ENCODE measurements at places on chromosomes 5 and 9.

DNA sequence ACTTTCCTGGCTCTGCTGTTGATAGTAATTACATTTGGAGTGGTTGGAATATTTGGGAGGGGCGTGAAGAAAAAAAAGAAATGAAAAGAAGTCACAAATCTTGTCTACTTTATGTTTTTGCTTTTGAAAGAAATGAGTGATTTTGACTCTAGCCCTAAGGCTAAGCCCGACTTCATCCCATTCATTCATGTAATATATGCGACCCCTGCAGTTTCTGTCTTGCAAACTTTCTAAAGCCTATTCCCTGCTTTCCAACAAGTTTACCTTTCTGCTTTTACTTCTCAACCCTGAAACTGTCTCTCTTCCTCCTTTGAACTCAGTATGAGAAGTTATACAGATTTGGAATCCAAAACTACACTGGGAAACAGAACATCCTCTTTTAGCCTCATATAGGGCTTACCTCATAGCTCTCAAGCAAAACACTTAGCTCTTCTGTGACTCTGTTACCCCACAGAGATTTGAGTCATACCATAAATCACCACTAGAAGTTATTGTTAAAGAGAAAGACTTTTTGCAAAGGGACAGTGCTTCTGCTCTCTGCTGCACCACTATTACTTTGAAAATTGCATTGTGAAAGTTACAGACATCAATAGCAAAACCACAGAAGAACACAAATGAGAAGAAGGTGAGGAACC, 1.6 kb downstream of the CFAP95 start:
- no peak for DNase-seq

DNA sequence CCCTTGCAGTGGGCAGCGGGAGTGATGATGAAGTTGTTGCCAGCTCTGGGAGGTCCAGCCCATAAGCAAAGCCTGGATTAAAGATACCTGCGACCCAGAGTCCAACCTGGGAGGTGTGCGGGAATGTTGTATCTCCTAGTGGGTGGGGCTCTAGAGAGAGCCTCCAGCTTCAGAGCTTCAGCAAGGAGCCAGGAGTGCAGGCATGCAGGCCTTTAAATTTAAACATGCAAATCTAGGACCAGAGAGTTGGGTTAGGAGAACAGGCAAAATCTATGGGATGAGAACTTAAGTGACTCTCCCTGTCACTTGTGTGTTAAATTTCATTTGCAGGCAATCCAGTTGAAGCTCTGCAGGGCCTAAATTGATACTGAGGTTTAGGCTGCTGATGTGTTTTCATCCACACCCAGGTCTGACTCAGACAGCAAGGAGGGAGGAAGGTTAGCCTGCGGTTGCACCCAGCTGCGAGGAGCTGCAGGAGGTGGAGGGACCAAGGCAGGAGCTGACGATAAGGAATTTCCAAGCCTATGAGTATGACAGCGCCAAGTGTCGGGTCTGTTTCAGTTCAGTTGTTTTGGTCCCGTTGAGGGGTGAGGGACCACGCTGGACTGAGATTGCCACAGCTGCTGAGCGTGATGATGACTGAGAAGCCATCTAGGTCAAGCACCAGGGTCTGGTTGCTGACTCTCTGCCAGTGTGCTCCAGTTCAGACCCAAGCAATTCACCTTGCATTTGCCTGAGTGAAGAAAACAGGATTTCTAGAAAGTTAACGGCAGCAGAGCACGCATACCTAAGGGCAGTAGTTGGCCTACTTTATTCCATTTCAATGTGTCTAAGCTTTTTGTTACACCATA, 243.0 kb downstream of the ICE1 start:
- no peak for DNase-seq

DNA sequence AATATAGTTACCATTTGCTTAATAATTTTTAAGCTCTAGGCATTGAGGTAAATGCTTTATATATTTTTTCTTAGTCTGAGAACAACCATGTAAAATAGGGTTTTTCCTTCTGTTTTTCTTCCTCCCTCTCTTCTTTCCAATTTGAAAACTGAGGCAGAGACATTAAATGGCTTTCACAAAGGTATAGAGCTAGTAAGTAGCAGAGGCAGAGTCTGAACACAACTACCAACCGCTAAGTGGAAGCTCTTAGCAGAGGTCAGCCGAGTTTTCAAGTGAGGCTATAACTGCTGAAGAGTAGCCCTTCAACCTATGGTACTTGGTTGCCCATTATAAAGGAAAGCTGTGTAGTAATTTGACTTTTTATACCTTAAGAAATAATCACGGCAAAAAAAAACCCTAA, 187.1 kb downstream of the MEF2C start:
- DNase-seq, result no peak

GRCh38 chr9:129176701-129177442, 1.2 kb downstream of the IER5L start:
- peak; percentile 25 for DNase-seq

- peak; percentile 2 for DNase-seq
Observed at GRCh38 chr9:84254972-84255371, 85.6 kb downstream of the SLC28A3 start.

DNA sequence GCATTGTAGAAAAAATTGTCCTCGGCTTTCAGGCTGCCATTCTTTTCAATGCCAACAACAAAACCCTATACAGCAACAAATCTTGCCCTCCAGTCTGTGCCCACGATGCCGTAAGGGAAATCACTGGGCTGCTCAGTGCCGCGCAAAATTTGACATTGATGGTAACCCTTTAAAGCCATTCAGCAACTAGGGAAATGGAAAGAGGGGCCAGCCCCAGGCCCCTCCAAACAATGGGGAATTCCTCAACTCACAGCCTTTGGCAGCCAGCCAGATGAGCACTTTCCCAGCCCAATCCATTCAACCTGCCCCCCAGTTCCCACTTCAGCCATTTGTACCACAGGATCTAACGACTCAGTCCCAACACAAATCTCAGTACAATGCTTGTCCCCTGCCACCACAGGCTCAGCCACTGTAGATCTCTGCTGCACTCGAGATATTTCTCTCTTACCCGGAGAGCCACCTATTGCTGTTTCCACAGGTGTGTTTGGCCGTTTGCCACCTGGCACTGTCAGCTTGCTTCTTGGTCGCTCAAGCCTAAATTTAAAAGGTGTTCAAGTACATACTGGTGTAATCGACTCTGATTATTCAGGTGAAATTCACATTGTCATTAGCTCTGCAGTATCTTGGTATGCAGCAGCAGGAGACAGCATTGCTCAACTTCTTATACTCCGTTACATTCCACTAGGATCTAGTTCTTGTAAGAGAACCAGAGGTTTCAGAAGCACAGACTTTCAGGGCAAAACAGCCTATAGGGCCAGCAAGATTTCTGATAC, 103.3 kb downstream of the SYK start:
- DNase-seq, result peak; percentile 87

GRCh38 chr5:149656576-149657182, 73.4 kb upstream of the PPARGC1B start:
- DNase-seq, result peak; percentile 65

- no peak for DNase-seq
Observed at GRCh38 chr5:142455856-142456255, 131.0 kb upstream of the SPRY4 start.

All from NCI-H2029 (cell line).